ENCODE measurements at places on chromosomes 5 and 9. TPM values are rescaled to one million over a fixed set of nuclear protein-coding genes. Genes with fewer than 3 reads are reported as not detected.

The LRRC70 gene
- total RNA-seq: 1.0 TPM

The NR5A1 gene
- not detected for total RNA-seq

The RIGI gene
- total RNA-seq: 4.7 TPM

The TENT4A gene
- 13.0 TPM for total RNA-seq

The OBP2B gene
- total RNA-seq: not detected

DNA sequence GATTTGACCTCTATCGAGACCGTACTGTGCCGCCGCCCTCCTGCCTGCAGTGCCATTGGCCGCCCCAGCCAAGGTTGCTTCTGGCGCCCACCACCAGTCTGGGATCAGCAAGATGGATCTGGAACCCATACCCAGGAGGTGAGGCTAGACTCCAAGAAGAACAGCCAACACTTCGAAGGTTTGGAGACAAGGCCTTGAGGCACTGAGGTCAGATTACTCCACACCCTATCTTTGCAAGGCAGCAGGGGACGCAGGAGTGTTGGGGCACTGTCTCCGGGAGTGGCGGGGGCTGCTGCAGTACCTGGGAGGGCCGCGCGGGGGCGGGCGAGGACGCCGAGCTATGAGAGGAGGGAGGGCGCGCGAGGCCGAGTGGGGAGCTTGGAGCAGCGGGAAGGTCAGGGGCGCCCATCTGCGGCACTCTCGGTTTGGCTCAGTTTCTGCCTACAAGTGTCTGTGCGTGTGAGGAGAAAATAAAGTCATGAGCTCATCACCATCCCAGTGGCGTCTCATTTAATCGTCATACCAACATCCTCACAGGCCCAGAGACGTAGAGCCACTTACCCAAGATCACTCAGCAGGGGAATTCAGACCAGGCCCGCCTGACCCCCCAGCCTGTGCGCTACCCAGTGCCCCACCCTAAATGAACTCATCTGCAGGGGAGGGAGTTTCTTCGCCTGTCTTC, 20.5 kb upstream of the PSD2 start:
- DNase-seq: peak; percentile 92

- no peak for DNase-seq
These were observed 6.6 kb downstream of the ZCCHC7 start for GRCh38 chr9:37127018-37127417.

DNA sequence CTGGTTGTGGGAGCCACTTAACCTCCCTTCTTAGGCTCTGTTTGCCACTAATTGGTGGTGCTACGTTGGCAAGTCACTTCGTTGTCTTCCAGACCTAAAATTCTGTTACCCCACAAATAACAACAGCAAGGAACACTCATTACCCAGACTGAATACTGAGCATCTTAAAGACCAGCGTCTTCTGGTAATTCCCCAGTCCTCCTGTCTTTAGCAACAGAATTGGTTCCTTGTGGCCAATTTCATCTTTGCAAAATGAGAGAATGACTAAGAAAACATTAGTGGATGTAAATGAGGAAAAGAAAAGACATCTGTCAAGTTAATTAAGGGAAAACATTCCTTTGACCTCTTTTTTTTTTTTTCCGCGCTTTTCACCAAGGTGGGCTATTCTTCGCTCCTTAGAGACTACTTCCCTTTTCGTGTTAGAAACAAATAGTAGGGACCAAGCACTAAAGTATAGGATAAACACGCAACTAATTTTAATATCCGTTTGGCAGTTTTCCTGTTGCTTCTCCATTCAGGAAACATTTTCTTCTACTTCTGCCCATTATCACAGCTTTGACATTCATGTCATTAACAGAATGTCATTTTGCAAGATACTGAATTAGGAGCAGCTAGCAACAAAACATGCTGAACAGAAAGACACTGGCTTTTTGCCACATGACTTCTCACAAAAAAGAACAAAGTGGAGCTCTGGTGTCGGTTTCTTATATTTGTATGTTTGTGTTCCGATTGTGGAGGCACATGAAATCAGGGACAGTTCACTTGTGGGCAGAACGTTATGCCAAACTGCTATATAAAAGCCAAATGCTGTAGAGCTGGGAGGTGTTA, 154.2 kb downstream of the CD180 start:
- no peak for DNase-seq

DNA sequence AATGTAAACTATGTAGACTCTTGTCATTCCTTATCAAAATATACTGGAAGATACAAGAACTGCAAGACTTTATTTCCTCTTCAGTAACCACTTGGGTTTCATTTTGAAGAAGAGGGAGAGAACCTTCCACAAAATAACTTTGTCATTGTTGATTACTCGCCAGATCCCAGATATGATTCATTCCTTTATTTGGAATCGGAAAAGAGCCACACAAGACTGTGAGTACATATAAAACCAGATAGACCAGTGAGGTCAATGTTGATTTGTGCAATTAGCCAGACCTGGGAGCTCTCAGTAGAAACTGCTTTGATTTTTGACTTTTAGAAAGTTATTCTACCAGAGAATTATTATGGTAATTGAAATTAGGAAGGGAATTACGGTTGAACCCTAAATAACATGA, 146.1 kb downstream of the TMEM167A start:
- DNase-seq: no peak

DNA sequence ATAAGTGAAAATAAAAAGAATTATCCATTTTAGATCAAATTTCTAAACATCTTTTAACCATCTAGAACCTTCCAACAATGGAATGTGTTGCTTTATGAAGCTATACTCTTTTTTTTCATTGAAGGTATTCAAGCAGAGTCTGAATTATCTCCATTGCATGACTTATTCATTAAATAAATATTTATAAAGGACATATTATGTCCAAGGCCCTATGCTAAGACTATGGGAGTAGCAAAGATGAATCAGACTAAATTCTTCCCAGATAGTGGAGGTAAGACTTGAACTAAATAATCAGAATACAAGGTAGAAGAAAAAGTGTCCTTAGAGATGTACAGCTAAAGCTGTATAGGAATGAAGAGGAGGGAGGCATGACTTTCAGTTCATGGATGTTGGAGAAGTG, 215.5 kb upstream of the RGMB start:
- no peak for DNase-seq

DNA sequence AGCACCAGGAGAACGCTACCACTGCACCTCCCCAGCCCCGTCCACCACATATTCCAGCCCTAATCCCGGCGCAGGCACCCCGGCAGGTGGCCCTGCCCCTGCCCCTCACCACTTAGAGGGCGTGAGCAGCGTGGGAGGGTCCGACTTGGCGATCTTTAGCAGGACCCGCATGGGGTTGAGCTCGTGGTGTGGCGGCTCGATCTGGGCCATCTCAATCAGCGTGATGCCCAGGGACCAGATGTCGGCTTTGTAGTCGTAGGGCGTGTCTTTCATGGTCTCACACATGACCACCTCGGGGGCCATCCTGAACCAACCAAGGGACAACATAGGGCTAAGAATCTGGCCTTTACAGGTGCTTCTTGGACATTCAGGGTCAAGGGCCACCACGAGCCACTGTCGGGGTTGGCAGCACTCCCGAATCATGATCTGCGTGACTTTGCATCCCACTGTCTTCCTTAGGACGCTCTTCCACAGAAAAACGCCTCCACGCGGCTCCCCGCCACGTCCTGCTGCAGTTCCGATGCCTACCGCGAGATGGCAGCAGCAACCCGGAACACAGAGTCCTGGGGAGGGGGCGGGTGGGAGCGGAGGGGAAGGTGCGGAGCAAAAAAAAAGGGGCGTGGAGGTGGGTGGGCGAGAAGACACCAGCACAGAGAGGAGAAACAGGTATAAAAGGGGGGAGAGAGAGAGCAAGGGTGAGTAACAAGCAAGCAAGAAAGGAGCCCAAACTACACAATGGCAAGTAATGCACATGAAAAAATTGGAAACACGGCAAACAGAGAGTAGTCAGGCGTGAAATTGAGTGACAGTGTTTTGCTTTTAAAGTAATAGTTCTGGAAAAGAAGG, 81.3 kb downstream of the STK10 start:
- DNase-seq: peak; percentile 82

GRCh38 chr5:151461312-151461711, 13.9 kb downstream of the SLC36A1 start:
- no peak for DNase-seq

Measured in Right ventricle myocardium inferior (tissue), 1 donor.